Naive thymus-derived CD8-positive, alpha-beta T cell (primary cell): ENCODE measurements at places on chromosomes 7 and 10. TPM values are rescaled to one million over a fixed set of nuclear protein-coding genes. Genes with fewer than 3 reads are reported as not detected.

The GSDME gene
- total RNA-seq, result 0.30 TPM

The ATOH7 gene
- total RNA-seq, result not detected

- H3K27me3 ChIP-seq, result no peaks in the 10 kb centered on the region
- H3K27ac ChIP-seq, result peak within 1 kb of the TSS; percentile 94
- peak within 1 kb of the TSS; percentile 81 for H3K4me3 ChIP-seq
- H3K36me3 ChIP-seq, result no peaks in the 10 kb centered on the region
These were observed at the start of gene PCGF6 for GRCh38 chr10:103350517-103351260. Gene PCGF6, minus strand, starts transcription at chr10:103351140. Its CDS starts 74 bp downstream, at chr10:103351066.

- no peaks in the 10 kb centered on the region for H3K4me1 ChIP-seq
- DNase-seq, result no peak
- H3K36me3 ChIP-seq, result no peaks in the 10 kb centered on the region
- peaks cover 2% of the 10 kb centered on the region for H3K27me3 ChIP-seq
These were observed 655.6 kb downstream of the LRMDA start for GRCh38 chr10:76086761-76087639.

GRCh38 chr10:75294031-75294437 lies 58.3 kb upstream of the COMTD1 start:
- peak overlapping the region; percentile 88 for H3K4me3 ChIP-seq
- DNase-seq, result no peak
- no peaks in the 10 kb centered on the region for H3K27me3 ChIP-seq
- no peaks in the 10 kb centered on the region for H3K36me3 ChIP-seq

DNA sequence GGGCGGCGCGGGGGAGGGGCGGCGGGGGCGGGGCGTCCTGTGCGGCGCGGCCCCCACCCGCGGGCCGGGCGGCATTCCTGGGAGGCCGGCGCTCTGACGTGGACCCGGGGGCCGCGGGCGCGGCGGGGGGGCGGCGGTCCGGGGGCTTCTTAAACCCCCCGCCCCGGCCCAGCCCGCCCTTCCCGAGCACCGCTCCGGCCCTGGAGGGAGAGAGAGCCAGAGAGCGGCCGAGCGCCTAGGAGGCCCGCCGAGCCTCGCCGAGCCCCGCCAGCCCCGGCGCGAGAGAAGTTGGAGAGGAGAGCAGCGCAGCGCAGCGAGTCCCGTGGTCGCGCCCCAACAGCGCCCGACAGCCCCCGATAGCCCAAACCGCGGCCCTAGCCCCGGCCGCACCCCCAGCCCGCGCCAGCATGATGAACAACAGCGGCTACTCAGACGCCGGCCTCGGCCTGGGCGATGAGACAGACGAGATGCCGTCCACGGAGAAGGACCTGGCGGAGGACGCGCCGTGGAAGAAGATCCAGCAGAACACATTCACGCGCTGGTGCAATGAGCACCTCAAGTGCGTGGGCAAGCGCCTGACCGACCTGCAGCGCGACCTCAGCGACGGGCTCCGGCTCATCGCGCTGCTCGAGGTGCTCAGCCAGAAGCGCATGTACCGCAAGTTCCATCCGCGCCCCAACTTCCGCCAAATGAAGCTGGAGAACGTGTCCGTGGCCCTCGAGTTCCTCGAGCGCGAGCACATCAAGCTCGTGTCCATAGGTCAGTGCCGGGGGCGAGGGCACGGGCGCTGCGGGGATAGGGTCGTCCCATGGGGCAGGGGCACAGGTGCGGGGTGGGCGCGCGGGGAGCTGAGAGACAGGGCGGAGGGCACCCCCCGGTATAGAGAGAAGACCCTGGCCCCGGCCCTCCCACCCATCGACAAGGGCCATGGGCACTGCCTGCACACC lies at the start of gene FLNC:
FLNC (plus strand) TSS at position 176 of the 947 bp plus-strand sequence; CDS start at position 408, 232 bp downstream.
- DNase-seq, result peak; percentile 18
- H3K27me3 ChIP-seq, result peaks cover 44% of the 10 kb centered on the region
- peak within 1 kb of the TSS; percentile 77 for H3K4me3 ChIP-seq
